ENCODE measurements at places on chromosomes 1 and 21.

DNA sequence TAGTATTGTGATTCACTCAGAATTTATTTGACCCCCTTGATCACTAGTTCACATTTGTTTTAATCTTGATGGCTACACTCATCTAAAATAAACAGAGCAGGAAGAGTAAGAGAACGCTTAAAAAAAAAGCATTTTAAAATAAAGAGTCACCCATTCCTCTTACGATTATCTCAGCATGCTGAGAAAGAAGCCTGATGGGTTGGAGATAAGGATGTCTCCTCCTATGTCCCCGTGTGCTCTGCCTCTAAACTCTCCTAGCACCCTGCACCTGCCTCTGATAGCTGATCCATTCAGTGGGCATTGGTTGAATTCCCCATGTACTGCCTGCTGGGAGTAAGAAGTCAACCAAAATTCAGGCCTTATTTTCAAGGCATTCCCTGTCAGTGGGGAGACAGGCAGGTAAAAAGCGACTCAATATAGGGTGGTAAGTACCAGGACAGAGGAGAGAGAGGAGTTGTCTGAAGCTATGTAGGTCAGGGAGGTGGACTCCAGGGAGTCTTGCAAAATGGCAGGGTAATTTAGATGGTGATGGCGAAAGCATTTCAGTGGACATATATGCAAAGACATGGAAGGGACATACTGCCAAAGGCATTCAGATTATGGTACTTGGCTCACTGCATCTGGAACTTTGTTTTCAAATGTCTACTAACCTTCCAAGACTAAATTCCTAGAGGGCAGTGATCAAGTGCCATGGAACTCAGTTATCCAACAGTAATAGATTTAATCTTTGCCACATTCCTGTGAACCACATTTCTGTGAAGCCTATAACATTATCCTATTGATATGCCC is 18.4 kb downstream of the ELAVL4 start:
- no peak for DNase-seq

DNA sequence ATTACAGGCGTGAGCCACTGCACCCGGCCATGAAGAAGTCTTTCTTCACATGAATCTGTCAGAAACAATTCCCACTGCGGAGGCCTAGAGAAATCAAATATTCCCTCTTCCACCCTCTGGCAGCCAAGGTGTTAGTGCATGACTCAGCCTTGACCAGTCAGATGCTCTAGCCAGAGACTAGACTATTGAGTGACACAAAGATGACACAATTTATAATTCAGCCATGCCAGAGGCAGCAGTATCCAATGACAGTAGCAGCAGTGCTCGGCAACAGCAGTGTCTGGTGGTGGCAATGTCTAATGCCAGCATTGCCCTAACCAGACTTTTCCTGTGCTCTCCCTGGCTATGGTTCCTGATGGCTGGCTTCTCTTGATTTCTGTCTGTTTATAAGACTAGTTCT is 8.7 kb downstream of the CTXND2 start:
- DNase-seq = no peak

DNA sequence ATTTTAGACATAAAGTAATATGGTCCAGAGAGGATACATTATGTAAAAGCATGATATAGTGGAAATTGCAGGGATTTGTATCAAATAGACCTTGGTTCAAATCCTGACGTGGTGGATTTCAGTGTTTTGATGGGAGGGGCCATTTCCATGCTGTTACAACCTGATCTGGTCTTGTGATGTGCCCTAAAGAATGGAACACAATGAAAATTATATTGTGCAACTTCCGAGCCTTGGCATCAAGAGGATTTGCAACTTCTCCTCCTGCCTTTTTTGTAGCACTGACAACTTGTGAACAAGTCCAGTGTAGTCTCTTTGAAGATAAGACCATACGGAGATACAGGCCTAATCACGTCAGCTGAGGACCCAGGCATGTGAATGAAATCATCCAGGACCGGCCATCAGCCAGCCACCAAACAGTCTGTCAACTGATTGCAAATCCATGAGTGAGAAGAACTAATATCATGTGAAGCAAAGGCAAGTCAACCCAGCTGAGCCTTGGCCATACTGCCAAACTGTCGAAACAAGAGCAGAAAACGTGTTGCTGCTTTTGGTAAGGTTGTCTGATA is 412.1 kb downstream of the DPYD start:
- no peak for DNase-seq

GRCh38 chr1:30249446-30250337 is 473.7 kb downstream of the MATN1 start:
- DNase-seq = no peak

GRCh38 chr1:68542586-68542985 is 45.7 kb upstream of the DEPDC1 start:
- no peak for DNase-seq

- DNase-seq = no peak
These were observed 271.7 kb upstream of the C1orf174 start for GRCh38 chr1:4171480-4172450.

GRCh38 chr1:175197531-175197930 is 5.0 kb upstream of the KIAA0040 start:
- DNase-seq = no peak

DNA sequence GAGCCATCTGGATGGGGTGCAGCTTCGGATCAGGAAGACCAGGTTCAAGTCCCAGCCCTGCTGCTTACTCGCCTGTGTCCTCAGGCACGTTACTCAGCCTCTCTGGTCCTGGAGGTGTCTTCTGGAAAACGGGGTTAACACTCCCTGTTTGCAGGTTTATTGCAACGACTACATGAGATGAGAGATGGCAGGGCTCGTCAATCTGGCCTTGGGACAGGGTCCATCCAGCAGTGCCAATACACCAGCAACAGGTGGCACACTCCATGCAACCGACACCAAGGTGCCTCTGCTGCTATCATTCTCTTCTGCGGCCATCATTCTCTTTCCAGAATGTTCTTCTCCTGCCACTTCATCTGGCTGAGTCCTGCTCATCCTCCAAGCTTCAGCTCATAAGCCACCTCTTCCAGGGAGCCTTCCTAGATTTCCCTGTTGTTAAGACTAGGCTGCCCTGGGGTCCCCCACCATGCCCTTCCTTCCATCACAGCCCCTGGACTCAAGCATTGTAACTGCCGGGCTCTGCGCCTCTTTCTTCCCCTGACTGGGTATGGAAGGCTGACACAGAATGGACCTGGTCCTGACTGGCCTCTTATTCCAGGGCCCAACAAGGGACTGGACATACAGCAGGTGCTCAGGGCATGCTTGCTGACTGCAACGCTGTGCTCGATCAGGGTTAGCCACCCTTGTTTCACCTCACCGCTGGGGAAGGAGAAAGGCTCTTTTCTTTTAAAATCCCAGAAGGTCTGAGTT is 87.4 kb downstream of the DMRTB1 start:
- no peak for DNase-seq

- DNase-seq = no peak
These were observed 722 bp downstream of the LHX8 start for GRCh38 chr1:75134647-75135572.

All from stimulated activated CD4-positive, alpha-beta T cell treated with anti-CD3 and anti-CD28 coated beads, Interleukin-12 subunit alpha, Interleukin-12 subunit beta, amount 100 ng/mL, for 4 hours (primary cell).